GM19239 (cell line): ENCODE measurements at places on chromosomes 5 and 9.

DNA sequence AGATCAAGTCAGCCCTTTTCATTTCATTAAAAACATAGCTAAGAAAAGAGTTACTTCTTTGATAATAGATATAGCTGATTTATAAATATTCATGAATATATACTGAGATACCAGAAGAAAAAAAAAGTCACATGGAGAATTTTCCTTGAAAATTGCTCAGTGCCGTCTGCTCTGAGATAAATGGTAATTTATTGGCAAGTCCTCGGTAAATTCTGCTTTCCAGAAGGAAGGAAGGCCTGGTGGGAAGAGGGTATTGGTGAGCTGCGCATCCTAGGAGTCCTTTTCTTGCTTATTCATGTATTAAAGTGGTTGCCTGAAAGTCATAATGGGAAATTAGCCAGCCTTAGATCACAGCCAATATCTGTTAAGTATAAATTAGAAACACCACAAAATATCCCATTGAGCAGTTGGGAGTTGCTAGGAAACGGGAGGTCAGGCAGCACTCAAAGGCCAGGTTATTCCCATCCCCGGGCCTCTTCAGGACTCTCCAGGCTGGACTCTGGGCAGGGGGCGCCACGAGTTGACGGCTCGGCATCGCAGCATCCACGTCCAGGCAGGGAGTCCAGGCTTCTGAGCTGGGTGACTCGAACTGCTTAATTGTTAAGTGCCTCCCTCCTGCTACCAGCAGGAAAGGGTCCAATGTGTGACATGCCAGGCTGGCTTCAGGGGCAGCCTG lies 116.7 kb upstream of the RETREG1 start:
- DNase-seq, result no peak

GRCh38 chr5:87899208-87899661 lies 369.4 kb downstream of the TMEM161B start:
- DNase-seq, result no peak

DNA sequence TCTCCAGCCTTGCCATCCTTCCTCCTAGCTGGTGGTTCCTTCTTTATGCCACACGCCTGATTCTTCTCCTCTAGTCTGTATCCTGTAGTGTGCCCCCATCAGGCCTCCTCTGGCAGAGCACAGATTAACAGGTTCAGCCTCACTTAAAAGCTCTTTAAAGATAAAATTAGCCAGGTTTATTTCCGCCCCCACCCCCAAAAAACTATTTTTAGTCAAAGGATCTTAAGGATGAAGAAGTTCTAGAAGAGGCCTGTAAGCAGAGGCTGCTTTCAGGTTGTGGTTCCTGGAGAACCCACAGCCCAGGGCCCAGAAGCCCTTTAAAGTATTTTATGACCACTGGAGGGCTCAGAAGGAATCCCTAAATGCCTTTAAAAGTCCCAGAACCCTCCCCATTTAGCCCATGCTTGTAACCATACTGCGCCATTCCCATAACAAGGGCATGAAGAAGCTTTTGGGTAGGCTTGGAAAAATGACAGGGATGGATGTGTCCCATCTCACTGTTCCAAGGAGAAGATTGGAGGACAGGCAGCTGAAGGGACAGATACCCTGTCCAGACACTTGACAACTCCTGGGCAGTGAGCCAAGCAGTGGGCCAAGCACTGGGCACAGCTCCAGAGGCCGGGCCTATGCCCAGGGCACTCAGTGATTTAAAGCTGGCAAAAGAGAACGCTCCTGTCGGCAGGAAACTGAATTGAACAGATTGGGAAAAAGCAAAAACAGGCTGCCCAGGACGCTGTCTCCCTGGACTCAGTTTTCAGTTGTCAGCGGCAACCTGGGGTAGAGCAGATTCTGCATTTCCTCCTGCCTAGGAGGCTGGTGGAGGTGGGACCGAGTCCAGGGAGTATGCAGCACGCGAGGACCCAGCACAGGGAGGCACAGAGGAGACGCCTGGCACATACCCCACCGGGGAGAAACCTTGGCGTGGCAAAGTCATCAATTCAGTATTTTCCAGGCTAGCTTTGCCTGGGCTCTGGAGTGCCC lies 106.3 kb upstream of the SSBP2 start:
- no peak for DNase-seq

DNA sequence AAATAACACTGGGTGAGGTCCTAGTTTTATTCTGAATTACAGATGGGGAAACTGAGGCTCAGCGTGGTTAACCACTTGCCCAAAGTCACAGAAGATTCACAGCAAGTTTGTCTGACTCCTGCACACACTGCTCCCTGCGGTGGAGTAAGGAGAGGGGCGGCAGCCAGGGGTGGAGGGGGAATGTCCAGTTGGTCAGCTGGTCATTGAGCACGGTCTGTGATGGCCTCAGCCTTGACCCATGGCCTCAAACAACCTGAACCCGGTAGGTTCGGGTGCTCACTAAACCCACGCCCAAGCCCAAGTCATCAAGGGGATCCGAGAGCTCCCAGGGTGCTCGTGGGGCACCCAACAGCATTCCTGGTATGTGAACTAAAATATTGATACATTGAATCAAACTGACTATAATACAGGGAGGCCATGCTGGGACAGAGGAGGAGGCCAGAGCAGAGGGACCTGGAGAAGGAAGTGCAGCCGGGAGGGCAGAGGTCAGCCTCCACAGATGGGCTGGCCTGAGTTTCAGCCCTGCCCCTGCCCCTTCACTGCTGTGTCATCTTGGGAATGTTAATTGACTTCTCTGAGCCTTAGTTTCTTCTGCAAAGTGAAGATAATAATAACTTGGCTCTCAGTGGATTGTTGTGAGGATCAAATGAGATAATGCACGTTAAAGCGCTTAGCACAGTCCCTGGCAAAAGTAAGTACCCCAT lies 3.6 kb upstream of the IL17B start:
- DNase-seq, result no peak

DNA sequence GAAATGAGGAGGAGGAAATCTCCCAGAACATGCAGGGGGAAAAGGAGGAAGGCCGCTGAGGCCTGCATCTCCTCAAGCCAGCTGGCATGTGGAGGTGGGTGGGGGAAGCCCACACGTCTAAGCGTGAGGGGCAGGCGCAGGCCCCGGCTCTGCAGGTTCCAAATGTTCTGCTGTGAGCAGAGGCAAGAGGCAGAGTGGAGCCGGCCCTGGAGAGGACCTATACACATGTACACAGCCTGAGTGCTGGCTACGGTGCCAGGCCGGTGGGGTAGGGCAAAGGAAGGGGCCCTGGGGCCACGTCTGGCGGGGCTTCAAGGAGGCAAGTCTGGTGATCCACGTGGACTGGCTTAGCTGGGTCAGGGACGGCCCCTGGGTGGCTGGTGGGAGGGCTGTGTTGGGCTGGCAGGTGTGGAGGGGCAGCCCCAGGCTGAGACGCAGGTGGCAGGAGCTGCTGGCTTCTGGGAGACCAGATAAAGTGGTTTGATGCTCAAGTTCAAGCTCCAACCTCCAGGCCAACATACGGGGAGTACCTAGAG lies 26.4 kb downstream of the LPCAT1 start:
- no peak for DNase-seq

GRCh38 chr5:101977729-101978345 lies 318.2 kb downstream of the SLCO4C1 start:
- peak; percentile 16 for DNase-seq

- DNase-seq, result no peak
Measured at GRCh38 chr5:146440353-146440752, 6.8 kb upstream of the TCERG1 start.

- no peak for DNase-seq
Measured at GRCh38 chr9:18689921-18690320, 216.0 kb downstream of the ADAMTSL1 start.

DNA sequence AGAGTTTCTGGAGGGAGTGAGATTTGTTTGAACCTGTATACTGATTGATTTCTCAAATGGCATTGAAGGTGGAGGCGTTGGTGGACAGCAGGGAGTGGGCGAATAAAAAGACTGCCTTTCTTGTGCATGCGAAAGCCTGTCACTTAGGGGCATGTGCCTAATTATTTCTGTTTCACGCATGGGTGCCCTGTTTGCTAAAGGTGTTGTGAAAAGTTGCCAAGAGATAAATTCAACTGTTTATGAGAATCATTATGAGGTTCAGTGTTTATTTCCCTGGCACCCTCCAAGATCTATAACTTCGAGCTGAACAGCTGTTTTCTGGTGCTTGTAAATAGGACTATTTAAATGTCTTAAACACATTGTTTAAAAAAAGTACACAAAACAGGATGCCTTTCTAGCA lies 67.4 kb upstream of the DMRTA1 start:
- DNase-seq, result no peak

GRCh38 chr5:37494756-37495155 lies 115.6 kb downstream of the WDR70 start:
- DNase-seq, result no peak
